Stimulated activated CD8-positive, alpha-beta memory T cell treated with anti-CD3 and anti-CD28 coated beads, Interleukin-15, amount 100 ng/mL, for 1 hour (primary cell): ENCODE measurements at places on chromosomes 7 and 10.

DNA sequence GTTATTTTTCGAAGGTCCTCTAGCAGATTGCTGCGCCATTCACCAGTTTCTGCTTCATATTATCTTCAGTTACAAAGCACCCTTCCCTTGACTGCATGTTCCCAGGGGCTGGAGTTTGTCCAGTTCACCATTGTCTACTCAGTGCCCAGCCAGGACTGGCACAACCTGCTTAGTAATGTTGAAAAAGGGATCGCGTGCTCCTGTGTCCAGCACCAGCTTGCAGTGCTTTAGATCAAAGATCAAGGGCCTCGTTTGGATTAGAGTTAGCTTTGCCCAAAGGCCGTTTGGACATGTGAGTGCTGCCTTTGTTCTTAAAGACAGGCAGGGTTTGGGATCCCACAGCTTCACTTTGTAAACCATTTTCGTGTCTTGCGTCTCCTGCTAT is 867 bp downstream of the ATP6V0E2 start:
- DNase-seq, result no peak

GRCh38 chr10:5464546-5464945 is 34.8 kb downstream of the CALML5 start:
- no peak for DNase-seq

DNA sequence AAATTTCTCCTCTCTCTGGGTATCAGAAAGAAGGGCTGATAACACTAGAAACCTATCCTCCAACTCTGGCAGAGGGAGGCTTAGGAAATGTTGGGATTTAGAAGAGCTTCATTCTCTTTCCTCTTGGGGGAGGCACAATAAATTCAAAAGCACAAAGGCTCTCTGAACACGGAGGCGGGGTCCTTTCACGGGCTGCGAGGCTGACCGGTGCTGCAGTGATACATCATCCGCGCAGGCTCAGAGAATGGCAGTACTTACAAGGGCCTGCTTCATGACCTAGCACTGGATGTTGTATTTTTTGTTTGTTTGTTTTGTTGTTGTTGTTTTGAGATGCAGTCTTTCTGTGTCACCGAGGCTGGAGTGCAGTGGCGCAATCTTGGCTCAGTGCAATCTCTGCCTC is 306.2 kb downstream of the SORCS3 start:
- no peak for DNase-seq

- no peak for DNase-seq
Observed at GRCh38 chr10:101967119-101967518, 88.9 kb downstream of the ARMH3 start.

GRCh38 chr10:91788527-91788926 is 9.7 kb upstream of the TNKS2 start:
- no peak for DNase-seq

DNA sequence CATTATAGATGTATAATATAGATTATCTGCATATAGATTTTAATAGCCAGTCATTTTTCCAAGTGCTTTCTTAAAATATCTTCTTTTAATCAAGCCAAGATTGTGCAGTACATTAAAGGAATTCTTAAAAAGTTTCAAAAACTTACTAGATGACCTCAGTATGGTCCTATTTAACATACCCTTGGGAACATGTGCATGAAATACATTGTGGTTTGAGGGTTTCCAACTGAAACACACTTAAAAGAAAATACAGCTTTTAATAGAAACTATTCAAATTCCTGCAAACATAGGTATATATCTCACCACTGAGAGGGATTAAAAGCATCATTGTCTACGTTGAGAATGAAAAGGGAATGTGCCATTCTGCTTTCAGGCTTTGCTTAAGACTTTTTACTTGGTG is 364.9 kb downstream of the SUGCT start:
- DNase-seq, result no peak

DNA sequence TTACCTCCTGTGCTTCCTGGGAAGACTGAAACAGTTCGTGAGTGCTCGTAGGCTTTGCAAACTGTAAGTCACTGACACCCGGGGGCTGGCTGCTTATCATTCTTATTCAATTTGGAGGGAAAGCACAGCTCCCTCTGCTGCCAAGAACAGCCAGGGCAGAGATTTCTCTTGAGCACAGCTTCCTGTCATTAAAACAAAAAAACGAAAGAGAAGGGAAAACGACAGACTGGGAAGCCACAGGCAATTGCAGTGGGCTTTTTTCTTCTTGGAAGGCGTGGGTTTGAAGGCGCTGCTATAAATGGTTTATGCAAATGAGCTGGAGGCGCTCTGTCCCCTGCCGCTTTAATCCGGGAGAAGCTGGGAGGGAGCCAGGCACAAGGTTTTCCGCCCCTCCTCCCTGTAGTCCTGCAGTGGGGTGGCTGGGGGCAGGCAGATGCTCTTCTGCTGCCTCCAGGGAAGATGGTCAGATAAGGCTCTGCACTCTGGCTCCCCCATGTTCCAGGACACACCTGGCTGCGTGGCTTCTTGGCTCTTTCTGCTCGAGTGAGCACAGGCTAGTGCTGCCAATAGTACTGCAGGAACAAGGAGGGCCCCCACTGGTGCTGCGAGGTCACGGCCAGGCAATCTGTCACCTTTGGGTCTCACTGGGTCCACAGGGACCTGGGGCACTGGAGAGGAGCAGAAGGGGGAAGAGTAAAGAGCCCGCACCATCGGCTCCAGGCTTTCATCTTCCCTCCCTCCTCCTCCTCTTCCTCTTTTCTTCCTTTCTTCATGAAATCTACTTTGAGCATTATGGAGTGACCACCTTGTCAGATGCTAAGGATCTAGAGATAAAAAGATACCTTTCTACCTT is 49.5 kb downstream of the NEURL1 start:
- DNase-seq, result no peak

GRCh38 chr10:30199376-30200016 is 140.1 kb upstream of the JCAD start:
- DNase-seq, result no peak

DNA sequence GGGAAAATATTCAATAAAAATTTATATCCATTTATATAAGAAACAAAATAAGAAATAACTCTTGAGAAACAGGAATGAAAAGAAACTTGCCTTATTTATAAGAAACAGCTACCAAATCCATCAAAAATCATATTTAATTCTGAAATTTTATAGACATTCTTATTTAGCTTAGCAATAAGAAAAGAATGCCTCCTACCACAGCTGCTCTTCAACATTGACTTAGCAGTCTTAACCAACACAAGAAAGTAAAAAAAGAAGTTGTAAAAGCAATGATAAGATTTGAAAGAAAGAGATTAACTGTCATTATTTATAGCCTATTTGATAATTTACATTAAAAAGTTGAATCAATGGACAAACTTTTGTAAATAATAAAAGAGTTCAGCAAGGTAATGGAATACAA is 212.8 kb downstream of the ZNF365 start:
- no peak for DNase-seq

- no peak for DNase-seq
Observed at GRCh38 chr10:44776181-44776580, 135.0 kb upstream of the TMEM72 start.

GRCh38 chr10:85668522-85668921 is 698.1 kb downstream of the GRID1 start:
- no peak for DNase-seq

DNA sequence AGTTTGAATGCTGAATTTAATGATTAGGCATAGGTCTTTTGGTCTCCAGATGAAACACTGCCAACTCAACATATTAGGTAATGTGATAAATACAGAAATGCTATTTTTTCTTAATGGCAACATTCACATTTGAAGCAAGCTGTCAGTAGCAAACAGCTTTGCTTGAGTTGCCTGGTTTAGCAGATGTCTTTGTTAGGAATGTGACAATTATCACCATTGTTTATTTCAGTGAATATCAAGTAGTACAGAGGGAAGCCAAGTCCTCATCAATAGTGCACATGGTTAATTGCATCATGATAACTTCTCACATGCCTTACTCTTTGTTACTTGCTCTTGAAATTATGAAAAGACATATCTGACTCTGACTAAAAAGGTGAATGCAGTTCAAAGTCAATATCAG is 23.7 kb upstream of the SEPTIN7 start:
- DNase-seq, result no peak

DNA sequence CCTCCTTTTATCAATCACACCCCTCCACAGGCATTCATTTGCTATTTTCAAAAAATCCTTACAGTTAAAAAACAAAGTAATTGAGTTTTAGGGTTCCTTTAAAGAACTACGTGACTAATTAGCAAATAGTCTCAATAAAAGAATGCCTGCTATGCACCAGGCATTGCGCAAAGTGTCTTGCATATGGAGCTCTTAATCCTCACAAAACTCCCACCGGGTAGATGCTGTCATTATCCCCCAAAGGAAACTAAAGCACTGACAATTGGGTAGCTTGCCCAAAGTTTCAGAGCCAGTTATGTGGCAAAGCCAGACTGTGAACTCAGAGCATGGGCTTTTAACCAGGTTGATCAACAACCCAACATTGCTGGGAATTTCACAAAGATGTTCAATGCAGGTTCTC is 305.7 kb downstream of the ELMO1 start:
- no peak for DNase-seq

GRCh38 chr10:95346715-95347401 is 56.1 kb upstream of the PDLIM1 start:
- DNase-seq, result no peak
